ENCODE measurements at places on chromosomes 5 and 9.

DNA sequence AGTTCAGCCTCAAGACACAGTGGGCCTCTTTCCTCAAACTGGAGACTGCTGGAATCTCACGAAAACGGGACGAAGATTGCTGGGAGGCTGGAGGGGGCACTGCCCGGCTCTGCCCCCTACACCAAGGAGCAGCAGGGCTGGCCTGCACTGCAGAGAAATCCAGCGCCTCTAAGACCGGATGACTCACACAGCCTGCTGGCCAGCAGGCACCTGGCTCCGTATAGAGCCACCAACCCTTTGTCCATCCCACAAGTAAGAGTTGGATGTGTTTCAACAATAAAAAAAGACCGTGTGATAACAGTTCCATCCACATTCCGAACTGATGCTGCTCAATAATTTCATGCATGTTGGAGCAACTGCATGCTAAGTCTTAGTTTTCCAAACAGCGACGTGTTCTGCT, 11.5 kb downstream of the CCDC127 start:
- peak; percentile 12 for DNase-seq

DNA sequence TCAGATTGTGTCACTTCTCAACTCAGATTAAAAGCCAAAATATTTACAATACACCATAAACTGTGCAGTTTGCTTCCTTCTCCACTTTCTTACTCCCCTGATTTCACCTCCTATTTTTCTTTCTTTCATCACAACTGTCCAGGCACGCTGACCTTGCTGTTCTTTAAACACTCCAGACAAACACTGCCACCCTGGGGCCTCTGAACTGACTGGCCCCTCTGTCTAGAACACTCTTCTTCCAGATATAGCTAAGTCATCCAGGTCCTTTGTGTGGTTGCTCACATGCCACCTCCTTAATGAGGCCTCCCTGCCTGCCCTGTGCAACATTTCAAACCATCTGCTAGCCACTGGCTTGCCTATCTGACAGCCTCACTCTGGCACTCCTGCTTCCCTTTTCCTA, 46.6 kb downstream of the ATG10 start:
- no peak for DNase-seq

DNA sequence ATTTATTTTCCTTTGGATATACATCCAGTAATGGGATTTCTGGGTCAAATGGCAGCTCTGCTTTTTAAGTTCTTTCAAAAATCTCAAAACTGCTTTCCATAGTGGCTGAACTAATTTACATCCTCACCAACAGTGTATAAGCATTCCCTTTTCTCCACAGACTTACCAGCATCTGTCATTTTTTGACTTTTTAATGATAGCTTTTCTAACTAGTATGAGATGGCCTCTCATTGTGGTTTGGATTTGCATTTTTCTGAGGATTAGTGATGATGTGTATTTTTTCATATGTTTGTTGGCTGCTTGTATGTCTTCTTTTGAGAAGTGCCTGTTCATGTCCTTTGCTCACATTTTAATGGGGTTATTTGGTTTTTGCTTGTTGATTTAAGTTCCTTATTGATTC, 90.0 kb upstream of the HMHB1 start:
- no peak for DNase-seq

DNA sequence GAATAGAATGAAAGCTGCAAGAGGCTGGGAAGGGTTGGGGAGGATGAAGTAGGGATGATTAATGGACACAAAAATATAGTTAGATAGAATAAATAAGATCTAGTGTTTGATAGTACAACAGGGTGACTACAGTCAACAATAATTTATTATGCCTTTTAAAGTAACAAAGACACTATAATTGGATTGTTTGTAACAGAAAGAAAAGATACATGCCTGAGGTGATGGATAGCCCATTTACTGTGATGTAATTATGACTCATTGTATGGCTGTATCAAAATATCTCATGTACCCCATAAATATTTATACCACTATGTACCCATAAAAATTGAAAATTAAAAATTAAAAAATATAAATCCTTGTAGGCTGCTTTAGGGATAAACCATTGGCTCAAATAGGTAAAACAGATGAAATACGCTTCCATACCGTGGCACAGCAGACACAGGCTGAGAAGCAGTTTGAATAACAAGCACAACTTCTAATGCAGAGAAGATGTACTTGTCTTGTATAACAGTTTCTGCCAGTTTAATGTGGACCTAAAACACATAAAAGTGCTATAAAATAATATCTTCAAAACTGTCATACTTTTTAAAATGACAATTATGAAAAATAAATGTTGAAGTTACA, 34.9 kb downstream of the APBA1 start:
- DNase-seq = no peak

GRCh38 chr5:34415559-34416198, 240.4 kb upstream of the RAI14 start:
- no peak for DNase-seq

DNA sequence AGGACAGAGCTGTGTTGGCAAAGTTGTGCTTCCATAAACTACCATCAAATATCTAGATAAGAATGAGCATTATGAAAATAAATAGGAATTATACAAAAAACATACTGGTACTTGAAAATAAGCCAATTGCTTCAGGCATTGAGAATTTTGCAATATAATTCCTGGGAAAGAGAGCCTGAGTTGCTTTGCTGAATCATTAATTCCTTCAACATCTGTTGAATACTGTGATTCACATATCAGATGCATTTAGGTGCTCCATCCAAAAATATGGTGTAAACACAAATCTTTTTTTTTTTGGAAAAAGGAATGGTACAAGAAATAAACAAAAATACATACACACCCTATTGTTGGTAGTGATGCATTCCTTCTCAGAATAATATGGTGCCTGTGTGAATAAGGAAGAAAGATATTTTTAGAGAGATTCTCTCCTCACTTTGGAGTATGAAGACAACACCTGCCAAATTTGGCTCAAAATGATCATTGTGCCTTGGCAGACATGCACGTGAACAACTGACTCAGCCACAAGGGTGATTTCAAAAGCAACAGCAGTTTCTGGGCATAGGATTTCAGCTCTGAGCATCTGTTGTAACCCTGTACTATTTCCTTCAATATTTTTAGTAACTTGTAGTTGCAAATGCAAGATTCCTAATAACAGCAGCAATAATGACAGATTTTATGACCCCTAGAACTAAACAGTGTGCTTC, 96.7 kb downstream of the CAVIN4 start:
- DNase-seq = no peak

DNA sequence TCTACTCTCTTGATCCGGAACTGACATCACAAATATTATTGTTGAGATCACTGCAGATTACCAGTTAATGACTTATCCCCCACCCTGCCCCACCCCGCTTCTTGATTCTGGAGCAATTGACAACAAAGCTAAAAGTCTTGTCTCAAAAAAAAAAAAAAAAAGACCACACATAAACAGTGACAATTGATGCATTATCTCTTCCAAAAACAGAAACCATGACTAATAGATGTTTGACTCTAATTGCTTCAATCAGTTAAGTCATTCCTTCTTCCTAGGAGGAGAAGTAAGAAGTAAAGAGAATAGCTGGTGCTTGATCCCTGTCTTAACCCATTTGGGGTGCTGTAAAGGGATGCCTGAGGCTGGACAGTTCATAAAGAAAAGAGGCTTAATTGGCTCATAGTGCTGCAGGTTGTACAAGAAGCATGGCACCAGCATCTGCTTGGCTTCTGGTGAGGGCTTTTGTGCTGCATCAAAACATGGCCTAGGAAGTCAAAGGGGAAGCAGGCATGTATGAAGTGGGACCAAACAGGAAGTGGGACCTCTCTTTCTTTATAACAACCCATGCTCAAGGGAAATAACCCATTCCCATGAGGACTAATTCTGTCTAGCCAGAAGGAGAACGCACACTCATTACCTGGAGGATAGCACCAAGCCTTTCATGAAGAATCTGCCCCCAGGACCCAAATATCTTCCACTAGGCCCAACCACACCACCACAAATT, 158.7 kb downstream of the TMEM167A start:
- DNase-seq = no peak

DNA sequence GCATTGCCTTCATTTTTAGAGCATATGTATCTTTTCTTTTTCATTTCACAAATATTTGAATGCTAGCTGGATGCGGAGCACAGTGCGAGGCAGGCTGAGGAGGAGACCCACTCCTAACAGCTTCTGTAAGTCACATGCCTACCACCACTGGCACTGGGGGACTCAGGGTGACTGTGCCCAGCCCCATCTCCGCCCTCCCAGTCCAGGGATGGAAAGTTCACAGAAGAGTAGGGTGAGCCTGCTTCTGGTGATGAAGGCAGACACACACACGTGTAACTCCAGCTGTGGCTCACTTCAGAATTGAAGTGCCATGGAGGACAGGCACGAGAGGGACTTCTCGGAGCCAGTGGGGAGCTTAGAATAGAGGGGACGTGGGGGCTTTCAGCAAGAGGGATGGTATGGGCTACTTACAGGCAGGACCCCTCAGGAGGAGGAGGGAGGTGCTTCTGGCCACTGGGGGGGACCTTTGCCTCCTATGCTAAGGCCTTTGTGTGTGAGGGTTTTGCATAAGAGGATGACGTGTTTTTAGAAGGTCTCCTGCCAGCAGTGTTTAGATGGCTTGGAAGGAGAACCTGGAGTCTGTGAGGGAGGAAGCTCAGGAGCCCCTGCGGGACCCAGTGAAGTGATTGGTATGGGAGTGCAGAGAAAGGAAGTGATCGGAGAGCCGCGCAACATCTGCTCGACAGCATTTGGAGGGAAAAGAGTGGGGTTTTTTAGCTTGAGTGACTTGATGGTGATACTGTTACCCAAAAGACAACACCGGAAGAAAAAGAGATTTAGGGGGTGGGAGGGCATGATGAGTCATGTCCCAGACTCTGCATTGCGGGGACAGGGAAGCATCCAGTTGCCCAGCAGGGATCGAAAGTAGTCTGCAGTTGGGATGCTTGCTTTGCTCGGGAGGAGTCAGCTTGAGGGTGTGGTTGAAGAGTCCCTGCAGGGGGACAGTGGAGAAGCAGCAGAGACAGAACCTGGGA, 163.5 kb upstream of the OTULINL start:
- DNase-seq = no peak

- no peak for DNase-seq
Observed at GRCh38 chr5:98259595-98259994, 513.9 kb upstream of the RGMB start.

- DNase-seq = no peak
Observed at GRCh38 chr5:127551410-127552041, 34.1 kb downstream of the PRRC1 start.

GRCh38 chr5:32158679-32158975, 15.5 kb downstream of the GOLPH3 start:
- no peak for DNase-seq
